ENCODE measurements at places on chromosomes 2 and 18.

DNA sequence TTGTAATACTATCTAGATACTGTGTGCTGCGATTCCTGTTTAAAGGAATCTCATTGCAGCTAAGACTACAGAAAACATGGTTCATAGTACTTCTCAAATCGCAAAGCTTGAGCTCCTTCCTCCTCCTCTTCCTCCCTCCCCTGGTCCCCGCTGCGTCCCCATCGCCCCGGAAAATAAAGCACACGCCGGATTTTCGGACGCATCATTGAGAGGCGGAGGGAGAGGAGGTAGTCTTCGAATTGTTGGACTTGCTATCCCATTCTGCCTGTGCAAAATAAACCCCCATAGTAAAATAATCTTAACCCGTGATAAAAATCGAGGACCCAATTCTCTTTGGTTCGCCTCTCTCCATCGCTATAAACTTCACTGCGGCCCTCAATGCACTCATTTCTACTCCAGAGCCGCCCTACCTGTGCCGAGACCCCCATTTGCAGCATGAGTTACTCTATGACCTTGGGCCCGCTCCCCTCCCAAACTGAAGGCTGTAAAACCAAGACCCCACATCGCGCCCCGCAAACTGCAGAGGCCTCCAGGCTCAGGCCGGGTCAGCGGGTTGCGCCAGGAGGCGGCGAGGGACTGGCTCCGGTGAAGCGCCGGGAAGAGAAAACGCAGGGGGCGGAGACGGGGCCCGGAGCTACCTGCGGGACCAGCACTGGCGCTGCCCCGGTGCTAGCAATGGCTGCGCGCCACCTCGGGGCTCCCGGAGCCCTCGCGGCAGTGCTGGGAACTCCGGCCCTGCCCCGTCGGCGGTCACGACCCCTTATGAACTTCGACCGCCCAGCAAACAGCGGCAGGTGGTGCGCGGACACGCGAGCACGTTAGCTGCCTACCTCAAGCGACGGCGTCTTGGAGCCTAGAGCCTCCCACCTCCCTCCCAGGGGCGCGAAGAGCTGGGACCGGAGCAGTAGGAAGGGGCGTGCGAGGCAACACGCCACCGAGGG is 649 bp downstream of the ESCO1 start:
- no peak for DNase-seq

DNA sequence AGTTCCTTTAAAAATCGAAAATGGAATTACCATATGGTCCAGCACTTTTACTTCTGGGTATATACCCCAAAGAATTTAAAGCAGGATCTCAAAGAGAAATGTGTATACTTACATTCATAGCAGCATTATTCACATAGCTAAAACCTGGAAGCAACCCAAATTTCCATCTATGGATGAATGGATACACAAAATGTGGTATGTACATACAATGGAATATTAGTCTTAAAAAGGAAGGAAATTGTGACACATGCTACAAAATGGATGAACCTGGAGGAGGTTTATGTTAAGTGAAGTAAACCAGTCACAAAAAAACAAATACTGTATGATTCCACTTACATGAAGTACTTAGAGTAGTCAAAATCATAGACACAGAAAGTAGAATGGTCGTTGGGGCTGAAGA is 147.9 kb upstream of the LTBP1 start:
- DNase-seq, result no peak

DNA sequence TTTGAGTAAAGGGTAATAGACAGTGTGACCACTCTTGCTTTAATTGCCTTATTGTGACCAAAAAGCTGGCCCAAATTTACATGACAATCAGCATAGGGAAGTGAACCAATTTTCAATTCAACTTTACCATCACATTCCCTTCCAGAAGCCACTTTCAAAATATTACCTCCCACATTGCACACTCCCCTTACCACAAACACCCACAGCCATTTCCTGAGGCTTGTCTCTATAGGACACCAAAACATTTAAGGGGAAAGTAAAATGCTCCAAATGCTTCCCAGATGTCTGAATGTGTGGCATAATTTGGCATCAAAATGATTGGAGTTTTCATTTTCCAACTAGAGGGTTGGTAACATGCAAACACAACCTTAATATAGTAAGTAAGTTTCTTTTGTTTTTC is 616.1 kb downstream of the SLC4A3 start:
- DNase-seq, result no peak

- no peak for DNase-seq
These were observed 356.0 kb upstream of the GALNT5 start for GRCh38 chr2:156901373-156902031.

GRCh38 chr2:108613261-108614042 is 79.2 kb downstream of the LIMS1 start:
- DNase-seq, result no peak

- DNase-seq, result no peak
These were observed 509.4 kb upstream of the SETBP1 start for GRCh38 chr18:44171301-44171700.

- DNase-seq, result no peak
These were observed 721 bp upstream of the MIB1 start for GRCh38 chr18:21739604-21740537.

DNA sequence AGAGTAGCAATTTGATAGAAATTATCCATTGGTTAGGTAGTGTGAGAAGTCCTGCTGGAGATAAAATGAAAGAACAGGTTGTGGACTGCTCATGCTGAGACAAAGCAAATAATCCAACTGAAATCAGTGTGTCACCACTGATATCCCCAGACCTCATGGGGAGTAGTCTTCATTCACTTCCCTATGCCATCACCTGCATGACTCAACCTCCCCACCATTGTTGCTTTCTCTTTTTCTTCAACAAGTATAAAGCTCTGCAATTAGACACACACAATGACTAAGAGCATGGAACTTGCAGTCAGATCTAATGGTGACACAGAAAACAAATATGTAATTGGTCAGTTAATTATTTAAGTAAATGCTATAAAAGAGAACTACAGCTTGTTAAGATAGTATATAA is 475.3 kb downstream of the RIT2 start:
- DNase-seq, result no peak

DNA sequence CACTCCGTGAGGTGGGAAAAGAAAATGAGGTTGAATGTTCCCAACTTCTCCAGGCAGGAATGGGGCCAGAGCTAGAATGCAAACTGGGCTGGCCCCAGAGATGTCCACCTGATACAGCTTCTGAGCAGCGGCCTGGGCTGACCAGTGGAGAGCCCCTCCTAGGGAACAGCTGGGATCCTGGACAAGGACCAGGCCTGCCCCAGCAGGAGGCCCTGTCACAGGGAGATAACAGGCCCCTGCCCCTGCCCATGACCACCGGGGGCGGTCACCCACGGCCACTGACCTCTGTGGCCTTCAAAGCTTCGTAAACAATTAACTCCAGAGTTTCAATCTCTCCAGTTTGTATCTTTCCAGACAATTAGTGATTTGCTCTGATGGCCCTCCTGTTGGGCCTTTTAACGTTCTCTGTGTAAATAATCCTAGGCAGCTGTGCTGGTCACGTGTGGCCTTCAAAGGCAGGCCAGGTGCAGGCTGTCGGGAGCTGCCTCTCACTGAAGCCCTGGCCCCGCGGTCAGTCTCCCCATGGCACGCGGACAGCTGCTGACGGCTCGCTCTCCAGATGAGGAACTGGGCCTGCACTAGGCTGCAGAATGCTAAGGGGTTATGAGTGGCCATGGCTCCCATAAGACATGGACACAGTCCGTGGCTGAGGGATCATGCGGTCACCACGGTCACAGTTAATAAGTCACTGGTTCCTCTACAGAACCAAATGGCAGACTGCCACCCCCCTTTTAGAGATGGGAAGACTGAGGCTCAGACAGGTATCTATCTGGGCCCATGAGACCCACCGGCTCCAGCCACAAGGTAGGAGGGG is 9.2 kb downstream of the HS6ST1 start:
- DNase-seq, result no peak

DNA sequence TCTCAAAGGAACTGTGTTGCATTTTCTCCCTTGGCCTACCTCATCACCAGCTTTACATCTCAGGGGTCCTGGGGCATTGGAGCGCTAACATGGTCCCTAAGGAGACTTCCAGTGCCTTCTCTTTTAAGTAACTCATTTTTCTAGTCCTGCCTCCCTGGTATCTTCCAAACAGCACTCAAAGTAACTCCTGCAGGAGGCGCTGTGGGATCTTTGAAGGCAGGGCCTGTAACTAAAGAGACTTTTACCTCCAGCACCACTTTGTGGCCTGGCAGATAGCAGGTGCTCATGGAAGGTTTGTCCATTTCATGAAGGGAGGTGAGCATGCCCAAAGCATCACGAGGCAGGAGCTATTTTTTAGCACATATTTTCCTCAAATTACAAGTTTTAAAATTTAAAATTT is 411.0 kb upstream of the GYPC start:
- DNase-seq, result no peak

GRCh38 chr2:214377286-214377624 is 33.6 kb upstream of the VWC2L start:
- no peak for DNase-seq
